ENCODE measurements at places on chromosomes 2 and 18.

- DNase-seq, result no peak
These were observed 30.7 kb downstream of the LYPD6B start for GRCh38 chr2:149068996-149069888.

DNA sequence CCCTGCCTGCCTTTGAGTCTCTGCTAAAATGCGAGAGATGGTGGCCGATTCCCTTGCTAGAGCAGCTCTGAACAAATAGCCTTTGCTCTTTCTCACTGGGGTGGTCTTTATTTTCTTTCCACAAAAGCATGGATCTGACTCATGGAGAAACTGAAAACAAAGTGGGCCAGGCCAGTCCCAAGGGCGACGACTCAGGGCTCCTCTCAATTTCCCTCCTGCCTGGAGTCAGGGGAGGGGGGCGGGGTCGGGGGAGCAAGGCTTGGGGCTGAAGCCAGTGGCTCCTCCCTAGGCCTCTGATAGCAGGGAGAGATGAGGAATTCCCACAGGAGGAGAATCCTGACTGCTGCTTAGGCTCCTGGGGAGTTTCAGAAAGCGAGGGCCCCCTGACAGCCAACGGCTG is 17.1 kb upstream of the IL1R2 start:
- no peak for DNase-seq

- no peak for DNase-seq
These were observed 112.2 kb upstream of the NCKAP5 start for GRCh38 chr2:133680343-133681049.

DNA sequence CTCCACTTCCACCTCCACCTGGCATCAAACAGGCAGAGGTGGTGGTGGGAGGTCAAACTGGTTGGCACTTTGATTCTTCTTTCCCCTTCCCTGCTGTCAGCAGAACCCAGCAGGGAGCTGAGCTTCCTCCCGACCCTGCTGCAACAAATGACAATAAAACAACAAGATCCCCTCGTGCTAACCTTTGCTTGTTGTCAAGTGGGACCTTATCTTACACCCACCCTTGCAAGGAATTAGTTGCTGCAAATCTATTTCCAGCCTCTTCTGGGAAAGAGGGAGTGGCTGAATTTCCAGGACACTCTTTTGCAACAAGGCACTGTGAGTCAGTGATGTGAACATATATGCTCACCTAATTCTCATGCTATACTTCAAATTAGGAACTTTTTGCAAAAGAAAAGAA is 655.1 kb downstream of the DSC3 start:
- no peak for DNase-seq

GRCh38 chr2:96934182-96934495 is 52.2 kb downstream of the FAM178B start:
- no peak for DNase-seq

DNA sequence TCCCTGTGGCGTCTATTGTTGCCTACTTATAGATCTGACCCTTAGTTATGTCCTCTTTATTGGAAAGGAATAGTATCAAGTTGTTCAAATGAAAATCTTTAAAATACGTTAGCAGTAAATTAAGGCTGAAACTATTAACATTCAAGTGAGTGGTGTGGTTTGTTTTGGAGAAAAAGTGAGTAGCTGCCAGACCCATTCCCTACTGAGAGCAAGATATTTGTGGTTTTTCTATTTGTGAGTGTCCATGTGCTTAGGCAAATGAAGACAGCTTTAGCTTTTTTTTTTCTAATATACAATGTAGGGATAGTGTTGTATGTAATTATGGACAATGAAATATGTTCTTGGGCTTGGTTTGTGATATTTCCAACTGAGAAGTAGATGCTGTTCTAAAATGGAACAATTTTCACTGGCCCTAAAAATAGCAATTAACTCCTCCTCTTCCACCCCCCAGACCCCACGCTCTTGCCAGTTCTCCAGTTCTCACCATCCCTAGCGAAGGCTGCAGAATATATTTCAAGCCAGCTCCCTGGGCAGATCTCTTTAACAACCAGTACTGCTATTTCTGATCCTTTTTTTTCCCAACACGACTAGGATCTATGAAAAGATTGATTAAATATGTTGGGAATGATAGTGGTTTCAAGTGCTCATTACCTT is 83.1 kb downstream of the CCDC85A start:
- DNase-seq, result no peak
